PC-9 (cell line): ENCODE measurements at places on chromosomes 16 and 17.

GRCh38 chr17:28216528-28216927 lies 102.5 kb upstream of the TMEM97 start:
- DNase-seq, result no peak

DNA sequence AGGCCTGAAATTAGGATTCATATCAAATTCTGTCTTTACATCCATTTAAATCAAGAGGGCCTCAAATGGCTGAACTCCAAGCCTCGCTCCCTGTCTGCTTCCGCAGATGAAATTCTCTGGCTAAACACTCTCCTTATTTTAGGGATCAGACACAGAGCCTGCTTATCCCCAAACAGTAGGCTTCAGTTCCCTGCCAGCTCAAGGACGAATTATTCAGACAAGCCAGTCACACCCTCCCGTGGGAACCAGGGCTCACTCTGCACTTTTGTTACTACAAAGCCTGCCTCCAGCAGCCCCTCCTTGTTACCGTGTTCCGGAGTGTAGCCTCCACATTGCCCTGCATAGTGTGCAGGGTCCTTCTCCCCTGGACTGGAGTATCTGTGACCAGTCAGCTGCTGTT lies 46.6 kb upstream of the LCMT1 start:
- no peak for DNase-seq

- DNase-seq, result no peak
Observed at GRCh38 chr17:27778183-27778582, 22.1 kb downstream of the NOS2 start.

- DNase-seq, result no peak
Observed at GRCh38 chr16:27154705-27155521, 48.4 kb upstream of the KDM8 start.

DNA sequence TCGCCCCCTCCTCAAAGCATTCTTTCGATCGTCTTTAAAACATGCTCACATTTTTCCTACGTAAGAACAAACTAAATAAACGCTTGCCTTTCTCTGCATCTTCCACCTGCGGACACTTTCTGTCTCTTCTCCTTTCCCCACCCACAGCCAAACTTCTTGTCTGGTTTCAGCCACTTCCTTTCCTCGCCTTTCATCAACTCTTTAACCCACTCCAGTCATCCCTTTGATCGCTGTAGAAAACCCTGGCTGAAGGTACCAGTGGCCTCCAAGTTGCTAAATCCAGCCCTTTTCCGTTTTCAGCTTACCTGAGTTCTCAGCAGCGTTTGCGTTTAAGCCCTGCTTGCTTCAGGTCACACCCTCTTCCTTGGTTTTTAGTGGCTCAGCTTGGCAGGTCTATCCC lies 483 bp downstream of the RPA1 start:
- peak; percentile 22 for DNase-seq

DNA sequence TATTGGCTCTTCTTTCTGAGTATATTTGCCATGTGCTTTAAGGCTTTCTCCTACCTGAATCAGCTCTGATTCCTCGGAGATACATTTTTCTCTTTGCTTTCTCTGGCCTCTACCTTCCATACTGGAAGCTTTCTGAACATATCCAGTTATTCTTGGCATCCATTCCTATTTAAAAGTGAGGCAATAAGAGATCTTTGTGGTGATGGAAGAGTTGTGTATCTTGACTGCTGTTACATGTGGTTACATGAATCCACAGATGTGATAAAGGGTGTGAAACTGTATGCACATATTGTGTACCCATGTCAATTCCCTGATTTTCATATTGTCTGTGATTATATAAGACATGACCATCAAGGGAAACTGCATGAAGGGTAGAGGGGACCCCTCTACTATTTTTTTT lies 24.4 kb downstream of the UBE2O start:
- no peak for DNase-seq

DNA sequence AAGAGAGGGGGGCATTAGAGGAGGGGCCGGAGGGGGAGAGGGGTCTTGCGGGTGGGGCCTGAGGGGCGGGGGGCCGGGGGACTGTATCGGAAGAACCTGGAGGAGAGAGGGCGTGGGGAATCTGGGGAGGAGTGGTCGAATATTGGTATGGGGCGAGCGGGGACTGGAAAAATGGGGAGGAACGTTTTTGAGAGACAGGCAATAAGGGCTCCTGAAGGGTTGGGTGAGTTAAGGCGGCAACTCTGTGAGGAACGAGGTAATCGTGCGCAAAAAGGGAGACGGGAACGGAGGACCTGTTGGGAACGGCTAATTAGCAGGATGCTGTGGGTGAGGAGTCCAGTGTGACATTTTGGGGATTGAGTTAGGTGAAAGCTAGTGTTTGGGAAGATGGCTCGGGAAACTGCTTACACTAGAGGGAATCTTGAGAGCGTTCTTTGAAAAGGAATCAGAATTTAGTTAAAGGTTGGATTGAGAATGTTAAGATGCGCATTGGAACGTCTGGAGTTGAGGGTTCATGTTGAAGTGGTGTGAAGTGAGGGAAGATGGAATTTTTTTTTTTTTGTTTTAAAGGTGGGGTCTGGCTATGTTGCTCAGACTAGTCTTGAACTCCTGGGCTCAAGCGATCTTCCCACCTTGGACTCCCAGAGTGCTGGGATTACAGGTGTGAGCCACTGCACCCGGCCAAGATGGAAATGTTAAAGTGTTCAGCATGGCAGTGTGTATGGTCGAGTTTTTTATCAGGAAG lies 662 bp downstream of the WIPF2 start:
- peak; percentile 41 for DNase-seq

DNA sequence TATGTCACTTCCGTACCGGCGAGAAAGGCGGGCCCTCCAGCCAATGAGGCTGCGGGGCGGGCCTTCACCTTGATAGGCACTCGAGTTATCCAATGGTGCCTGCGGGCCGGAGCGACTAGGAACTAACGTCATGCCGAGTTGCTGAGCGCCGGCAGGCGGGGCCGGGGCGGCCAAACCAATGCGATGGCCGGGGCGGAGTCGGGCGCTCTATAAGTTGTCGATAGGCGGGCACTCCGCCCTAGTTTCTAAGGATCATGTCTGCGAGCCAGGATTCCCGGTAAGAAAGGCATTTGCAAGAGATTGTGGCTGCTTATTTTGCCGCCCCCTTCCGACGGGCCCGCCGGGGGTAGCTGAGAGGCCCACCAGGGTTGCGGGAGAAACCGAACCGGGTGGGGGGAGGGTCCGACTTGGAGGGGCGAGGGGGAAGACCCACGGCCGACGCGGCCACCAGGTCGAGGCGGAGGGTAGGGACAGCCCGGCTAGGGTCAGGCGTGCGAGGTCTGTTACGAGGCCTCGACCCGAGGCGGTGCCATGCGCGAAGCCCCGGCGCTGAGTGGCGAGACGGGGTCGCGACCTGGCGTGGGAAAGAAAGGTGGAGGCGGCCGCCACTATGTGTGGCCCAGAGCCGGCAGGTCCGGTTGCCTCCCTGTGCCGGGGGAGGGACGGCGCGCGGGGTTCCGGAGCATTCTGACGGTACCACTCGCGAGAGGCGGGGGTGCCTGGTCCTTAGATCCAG lies 6.7 kb upstream of the CD68 start:
- peak; percentile 100 for DNase-seq

GRCh38 chr16:72902206-72902605 lies 145.7 kb downstream of the ZFHX3 start:
- DNase-seq, result no peak

DNA sequence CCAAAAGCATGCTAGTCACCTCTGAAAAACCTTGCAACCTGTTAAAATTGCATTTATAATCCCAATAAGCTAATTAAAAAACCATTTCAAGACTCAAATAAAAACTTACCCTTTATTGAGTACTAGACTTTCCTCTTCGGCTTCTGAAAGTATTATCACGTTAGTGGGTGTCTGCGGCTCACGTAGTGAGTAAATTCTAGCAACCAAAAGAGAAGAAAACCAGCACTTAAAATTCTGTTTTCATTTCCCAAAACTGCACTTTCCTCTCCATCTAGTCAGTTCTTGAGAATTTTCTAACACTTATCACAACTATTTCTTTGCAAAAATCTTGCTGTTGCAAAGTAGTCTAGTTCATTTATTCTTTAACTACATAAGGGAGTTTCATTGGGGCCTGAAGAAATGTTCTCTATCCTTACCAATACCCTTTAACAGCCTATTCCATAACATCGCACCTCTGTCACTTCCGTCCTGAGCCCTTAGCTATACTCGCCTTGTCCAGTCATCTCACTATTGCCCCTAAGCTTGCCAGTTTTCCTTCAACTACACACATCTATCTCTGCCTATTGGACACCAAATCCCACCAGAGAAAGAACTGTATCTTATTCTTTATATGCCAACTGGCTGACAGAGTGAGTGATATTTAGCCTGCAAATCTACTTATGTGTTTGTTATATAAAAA lies 8.7 kb downstream of the NUP88 start:
- no peak for DNase-seq

DNA sequence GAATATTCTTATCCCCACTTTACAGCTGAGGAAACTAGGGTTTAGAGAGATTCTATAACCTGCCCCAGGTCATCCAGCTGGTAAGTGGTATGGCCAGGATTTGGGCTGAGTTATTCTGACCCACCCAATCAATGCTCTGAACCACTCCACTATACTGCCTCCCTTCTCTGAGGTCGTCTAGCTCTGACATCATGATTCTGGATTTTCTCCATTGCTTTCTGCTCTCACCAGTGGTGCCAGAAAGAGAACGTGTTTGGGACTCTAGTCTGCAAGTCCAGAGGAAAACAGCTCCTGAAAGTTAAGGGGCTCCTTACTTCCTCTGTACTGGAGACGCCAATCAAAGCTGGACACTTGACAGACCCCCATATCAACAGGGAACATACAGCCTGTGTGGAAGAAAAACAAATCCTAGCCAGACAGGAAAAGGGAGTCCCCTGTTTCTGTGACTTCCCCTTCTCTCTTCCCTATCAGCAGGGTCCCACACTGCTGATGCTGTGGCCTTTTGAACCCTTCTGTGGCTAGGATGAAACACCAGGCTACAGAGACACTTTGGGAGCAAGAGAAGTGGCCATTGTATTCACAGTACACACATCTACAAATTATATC lies 6.0 kb upstream of the EZH1 start:
- DNase-seq, result no peak

DNA sequence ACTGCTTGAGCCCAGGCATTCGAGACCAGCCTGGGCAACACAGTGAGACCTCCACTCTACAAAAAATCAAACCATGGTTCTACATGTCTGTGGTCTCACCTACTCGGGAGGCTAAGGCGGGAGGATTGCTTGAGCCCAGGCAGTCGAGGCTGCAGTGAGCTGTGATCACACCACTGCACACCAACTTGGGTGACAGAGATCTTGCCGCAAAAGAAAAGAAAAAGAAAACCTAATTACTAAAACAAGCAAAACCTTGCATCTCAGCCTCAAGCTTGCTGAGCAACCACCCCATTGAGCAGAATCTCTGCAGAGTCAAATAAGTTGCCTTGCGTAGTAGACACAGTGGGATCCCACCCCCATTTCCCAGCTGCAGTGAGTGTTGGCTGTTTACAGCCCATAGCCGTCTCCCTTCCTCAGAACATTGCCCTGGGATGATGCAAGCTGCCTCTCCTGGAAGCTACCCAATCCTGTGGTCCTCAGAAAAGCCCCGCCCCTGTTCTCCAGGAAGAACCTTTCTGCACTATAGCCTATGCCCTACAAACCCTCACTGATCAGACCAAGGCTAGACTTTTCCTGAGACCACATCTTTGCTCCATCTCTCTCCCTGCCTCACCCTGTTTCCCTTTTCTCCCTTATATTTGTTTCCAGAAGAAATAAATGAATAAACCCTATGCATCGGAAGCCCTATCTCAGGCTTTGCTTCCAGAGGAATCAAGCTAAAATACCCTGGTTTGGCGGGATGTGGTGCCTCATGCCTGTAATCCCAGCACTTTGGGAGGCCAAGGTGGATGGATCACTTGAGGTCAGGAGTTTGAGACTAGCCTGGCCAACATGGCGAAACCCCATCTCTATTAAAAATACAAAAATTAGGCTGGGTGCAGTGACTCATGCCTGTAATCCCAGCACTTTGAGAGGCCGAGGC lies 16.7 kb upstream of the ERN2 start:
- DNase-seq, result peak; percentile 55

DNA sequence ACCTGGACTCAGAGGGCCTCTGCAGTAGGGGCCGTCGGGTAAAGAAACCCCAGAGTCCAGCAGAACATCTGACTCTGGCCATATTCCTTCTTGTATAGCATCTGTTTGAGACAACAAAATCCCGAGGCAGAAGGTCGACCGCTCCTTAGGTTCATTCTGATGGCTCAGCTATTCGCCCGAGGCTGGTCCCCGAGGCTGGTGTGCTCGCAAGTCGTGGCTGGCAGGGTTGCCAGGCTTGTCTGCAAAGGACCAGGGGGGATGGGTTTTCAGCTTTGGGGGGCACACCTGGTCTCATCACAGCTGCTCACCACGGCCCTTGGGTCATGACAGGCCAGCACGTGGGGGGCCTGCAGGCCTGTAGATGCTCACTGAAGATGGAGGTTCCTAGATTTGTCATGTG lies 119.1 kb downstream of the BANP start:
- DNase-seq, result no peak

GRCh38 chr16:74888232-74888862 lies 96.6 kb downstream of the WDR59 start:
- no peak for DNase-seq

- no peak for DNase-seq
Observed at GRCh38 chr17:1939981-1940809, 84.9 kb downstream of the RTN4RL1 start.

- DNase-seq, result no peak
Observed at GRCh38 chr17:50265212-50265611, 9.1 kb upstream of the TMEM92 start.

DNA sequence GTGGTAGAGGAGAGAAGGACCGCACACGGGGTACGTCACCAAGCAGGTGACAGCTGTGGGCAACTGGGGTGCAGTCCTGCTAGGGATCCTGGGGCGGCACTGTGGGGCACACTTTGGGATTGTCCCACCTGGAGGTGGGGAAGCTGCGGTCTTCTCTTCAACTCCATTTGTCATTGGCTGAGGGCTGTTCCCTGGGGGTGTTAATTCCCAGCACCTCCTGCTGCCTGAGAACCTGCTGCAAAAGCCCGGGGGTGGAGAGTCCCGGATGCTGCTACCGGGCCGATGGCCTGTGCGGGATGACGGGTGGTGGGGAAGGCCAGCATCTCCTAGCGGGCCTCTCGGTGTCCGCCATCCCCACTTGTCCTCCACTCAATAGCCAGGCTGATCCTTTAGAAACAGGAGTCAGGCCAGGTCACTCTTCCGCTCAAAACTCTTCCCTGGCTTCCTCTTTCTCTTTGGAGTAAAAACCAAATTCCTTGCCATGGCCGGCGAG lies 100.2 kb downstream of the CYLD start:
- no peak for DNase-seq

DNA sequence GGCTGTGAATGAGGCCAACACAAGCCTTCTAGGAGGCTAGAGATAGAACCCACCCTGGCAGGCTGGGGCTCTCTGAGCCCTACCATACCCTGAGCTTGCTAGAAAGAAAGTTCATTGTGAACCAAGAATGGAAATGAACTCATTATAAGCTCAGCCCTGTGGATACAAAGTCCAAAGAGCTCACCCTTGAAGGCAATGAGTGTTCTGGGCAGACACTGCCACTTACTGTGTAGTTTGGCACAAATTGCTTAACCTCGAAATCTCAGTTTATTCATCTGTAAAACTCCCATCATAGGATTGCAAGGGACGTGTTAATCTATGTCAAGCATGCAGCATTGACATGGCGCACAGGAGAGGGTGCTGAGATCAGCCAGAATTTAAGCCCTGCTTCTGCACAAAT lies 5.5 kb downstream of the KDM8 start:
- no peak for DNase-seq

GRCh38 chr17:62140836-62141235 lies 75.8 kb upstream of the MED13 start:
- DNase-seq, result no peak

GRCh38 chr17:73744411-73744810 lies 100.2 kb upstream of the SDK2 start:
- no peak for DNase-seq
